ENCODE measurements at places on chromosomes 13 and 19.

DNA sequence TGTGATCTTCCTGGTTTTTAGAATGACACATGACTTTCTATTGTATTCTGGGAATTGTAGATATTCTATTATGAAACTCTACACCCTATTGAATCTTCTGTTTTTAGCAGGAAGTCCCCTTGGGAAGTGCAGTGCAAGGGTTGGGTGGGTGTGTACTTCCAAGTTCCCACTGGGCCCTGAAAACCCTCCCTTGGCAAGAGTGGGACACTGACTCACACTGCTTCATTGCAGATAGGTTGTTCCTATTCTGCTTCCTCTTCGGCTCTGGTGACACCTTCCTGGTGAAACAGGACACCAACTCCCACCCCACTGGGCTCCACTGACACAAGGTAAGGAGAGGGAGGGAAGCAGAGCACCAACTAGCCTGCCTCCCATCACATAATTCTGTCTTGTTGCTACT, 121.8 kb downstream of the KCTD12 start:
- DNase-seq, result no peak

DNA sequence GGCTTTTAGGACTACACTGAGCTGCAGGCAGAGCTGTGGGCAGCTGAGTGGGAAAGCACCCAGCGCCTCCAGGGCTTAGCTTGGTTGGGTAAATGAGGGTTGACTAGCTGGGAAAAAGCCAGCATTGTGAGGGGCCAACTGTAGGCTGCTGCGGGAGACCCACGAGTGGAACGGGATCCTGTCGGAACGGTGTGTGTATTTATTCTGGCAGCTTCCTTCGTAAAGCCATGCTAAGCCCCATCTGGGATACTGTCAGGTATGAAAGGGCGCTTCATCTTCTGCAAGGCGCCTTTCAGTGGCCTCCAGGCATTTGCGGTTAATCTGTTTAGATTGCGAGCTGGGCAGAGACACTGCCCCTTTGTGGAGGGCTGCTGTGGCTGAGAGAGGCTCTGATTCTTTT, 39.5 kb upstream of the CNMD start:
- no peak for DNase-seq

GRCh38 chr13:99726282-99726894, 225.1 kb downstream of the TM9SF2 start:
- DNase-seq, result no peak

- DNase-seq, result no peak
These were observed 18.4 kb downstream of the GNA11 start for GRCh38 chr19:3112375-3113099.

DNA sequence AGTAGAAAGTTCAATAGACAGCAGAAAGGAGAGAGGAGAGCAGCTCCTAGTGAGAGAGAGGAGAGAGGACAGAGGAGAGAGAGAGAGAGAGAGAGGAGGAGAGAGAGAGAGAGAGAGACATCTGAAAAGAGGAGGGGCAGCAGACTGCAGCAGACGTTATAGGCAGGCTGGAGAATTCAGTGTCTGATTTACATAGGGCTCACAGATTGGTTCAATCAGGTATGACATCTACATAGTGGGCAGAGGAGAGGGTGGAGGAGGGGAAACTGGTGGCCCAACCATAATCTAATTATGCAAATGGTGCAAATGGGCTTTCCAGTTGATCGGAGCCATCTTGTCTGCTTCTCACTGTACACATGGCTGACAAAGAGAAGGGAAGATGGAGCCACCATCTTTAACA, 221.3 kb upstream of the TRPC4 start:
- DNase-seq, result no peak

GRCh38 chr19:294341-294945, 3.2 kb upstream of the PLPP2 start:
- DNase-seq, result no peak

DNA sequence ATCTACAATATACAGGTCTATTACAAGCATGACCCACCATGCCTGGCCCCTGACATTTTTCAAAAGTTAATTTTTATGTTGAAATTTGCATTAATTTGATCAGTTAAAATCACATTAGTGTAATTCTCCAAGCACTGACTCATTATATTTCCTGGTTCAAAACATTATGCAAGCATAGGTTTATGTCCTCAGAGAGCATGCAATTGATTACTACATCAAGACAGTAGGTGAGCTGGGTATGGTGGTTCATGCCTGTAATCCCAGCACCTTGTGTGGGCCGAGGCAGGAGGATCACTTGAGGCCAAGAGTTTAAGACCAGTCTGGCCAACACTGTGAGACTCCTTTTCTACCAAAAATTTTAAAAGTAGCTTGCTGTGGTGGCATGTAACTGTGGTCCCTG, 248.8 kb upstream of the KLHL1 start:
- DNase-seq, result no peak

Measured in activated CD8-positive, alpha-beta memory T cell treated with anti-CD3 and anti-CD28 coated beads for 48 hours (primary cell).